Left renal pelvis (tissue), 4 donors: ENCODE measurements at places on chromosomes 5 and 9. TPM values are rescaled to one million over a fixed set of nuclear protein-coding genes. Genes with fewer than 3 reads are reported as not detected.

Gene ACOT12
- 0.40 TPM for polyA plus RNA-seq

Gene CDKN2A
- polyA plus RNA-seq, result 0.53 TPM

Gene TLX3
- not detected for polyA plus RNA-seq

Gene PGGT1B
- polyA plus RNA-seq, result 25.8 TPM

Gene GABRA1
- polyA plus RNA-seq, result not detected

Gene ABO
- 19.7 TPM for polyA plus RNA-seq
